ENCODE measurements at places on chromosomes 4 and X.

GRCh38 chr4:15459706-15460105 lies 10.0 kb upstream of the CC2D2A start:
- no peak for DNase-seq

DNA sequence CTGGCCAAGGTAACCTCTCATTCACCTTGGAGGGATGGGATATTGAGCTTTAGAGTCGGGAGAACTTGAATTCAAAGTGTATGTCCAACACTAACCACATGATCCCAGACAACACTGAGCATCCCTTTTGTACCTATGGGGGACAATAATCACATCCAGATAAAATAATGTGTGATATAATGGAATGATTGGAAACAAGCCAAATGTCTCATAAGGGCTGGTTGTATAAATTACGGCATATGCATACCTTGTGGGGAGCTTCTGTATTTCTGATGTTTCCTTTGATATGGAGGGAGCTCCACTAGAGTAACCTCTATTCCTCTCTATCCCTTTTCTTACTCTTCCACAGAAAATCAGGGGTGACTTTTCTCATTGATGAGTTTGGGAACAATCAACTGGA lies 40.7 kb upstream of the LDB2 start:
- DNase-seq = no peak

GRCh38 chr4:48184882-48185281 lies 50.8 kb upstream of the TXK start:
- no peak for DNase-seq

- DNase-seq = no peak
Measured at GRCh38 chr4:182866746-182867145, 50.4 kb downstream of the DCTD start.

- no peak for DNase-seq
Measured at GRCh38 chr4:23033796-23034195, 341.1 kb downstream of the GBA3 start.

- no peak for DNase-seq
Measured at GRCh38 chr4:113858924-113859323, 97.4 kb upstream of the CAMK2D start.

- no peak for DNase-seq
Measured at GRCh38 chr4:42216664-42217063, 64.2 kb upstream of the BEND4 start.

GRCh38 chrX:12814420-12814819 lies 23.2 kb downstream of the PRPS2 start:
- peak; percentile 44 for DNase-seq

DNA sequence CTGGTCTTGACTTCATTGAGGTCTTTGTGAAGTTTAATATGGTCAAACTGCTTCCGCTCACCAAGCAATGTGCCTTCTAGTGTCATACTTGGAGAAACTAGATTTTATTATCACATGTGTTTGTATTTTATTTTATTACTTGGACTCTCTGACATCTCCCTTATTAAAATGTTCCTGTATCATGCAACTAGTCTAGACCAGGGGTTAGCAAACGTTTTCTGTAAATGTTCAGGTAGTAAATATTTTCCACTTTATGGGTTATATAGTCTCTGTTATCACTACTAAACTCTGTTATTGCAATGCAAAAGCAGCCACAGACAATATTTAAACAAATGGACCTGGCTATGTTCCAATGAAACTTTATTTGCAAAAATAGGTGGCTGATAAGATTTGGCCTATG lies 443.8 kb downstream of the MID1IP1 start:
- no peak for DNase-seq

DNA sequence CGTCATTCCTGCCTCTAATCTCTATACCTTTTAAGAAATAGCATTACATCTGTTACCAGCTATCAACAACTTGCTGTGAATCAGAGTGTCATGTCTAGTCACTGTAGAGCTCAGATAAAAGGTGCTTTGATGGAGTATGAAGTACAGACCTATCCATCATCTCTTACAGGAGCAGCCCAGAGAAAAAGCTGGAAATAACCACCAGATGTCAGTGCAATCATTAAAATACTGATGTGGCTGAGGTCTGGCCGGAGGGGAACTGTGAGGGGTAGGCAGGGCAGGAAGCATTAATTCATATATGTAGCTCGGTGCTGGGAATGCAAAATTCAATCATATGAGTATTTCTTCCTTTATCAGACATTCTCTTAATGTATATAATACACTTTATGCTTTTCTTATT lies 100.6 kb downstream of the AKAP4 start:
- peak; percentile 17 for DNase-seq

DNA sequence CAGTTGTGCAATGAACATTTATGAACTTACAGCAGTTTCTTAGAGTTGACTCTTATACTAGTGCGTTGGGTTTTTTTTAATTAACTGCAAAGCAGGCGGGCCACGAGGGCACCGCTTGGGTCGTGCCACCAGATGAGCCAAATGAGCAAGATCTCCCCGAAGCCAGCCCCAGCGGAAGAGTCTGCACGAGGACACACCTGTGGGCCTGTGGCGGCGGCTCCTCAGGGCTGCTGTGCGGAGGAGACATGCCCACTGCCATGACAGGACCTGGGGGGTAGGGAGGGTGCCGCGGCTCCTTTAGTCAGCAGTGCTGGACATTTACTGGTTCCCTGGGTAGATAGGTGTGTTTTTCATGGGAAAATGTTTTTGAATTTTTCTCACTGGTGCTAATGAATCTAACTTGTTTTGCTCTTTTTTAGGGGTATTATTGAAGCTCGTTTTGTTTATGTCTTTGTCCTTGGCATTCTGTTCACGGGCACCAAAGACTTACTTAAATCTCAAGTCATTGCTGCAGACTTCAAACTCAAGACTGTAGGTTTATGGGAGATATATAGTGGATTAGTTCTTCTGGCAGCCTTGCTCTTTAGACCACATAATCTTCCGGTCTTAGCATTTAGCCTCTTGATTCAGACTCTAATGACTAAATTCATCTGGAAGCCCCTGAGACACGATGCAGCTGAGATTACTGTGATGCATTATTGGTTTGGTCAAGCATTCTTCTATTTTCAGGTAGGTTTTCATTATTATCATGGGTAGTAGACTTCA lies 31.2 kb downstream of the PIGG start:
- DNase-seq = no peak

GRCh38 chr4:87540146-87541058 lies 11.2 kb upstream of the SPARCL1 start:
- no peak for DNase-seq

GRCh38 chr4:140056015-140056414 lies 98.0 kb downstream of the MAML3 start:
- DNase-seq = no peak

DNA sequence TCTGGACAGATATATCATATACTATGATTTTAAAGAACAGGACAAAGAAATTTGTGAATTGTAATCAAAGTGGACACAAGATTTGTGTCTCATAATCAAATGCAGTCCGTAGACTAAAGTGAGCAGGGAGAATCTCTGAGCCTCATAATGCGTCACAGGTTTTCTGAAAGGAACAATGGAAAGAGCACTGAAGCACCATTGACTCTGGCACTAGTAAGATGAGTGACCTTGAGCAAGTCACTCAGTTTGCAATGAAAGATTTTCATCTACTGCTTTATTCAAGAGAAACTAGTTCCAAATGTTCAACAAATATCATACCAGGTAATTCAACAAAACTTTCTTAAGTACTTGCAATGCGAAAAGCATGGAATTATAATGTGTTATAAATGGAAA lies 315.3 kb downstream of the MAPK10 start:
- DNase-seq = no peak

DNA sequence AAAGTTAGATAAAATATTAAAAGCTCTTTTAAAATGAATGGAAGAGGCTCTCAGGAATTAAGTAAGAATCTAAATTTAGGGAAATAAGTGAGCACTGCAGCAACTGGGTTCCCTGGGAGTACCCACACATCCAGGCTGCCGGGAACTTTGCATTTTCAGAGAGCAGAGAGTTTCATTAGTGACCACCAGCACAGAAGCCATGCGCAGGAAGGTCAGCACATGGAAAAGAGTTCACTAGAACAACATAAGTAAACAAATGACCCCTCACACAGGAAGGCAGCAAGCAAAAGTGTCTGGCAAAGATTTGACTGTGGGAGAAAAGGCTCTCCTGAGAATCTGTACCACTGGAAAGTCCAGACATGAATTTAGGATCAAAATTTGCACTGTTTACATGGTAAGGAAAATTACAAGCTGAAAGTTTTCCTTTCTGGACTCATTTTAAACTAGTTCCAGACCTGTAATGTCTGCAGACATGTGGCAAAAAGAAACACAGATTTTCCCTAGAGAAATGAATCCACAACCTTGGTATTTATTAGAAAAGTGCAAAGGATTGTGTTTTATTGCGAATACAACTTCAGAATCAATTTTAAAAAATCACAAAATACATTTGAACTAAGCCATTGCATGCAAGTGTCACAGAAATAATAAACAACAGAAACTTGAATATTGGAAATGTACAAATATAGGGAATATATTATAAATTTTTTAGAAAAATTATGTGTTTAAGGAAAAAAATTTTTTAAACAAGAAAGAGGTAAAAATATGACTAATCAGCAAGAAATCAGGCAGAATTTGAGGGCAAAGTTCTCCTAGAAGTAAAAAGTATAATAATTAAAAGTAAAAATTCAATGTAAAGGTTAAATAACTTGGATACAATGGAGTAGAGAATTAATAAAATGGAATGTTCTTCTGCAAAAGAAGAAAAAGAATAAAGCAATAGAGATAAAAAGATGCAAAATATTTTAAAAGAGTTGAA lies 18.4 kb upstream of the MYOZ2 start:
- no peak for DNase-seq

GRCh38 chr4:47128991-47129390 lies 97.6 kb downstream of the GABRB1 start:
- DNase-seq = no peak

DNA sequence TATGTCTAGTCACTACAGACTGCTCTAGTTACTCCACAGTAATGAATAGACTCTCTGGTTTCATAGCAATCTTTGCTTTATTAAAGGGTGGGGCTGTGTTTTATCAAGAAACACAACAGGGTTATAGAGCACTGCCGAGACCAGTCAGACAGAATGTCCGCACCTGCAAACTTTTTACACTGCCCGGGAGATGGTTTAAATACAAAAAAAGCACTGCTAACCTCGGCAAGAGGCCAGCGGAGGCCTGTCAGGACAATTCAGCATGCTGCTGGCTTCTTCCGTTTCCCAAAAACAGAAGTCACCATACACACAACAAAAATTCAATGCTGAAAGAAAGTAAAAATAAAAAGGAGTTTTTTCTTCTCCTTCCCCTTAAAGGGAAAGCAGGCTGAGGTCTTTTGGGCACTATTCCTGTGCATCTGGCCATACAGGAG lies 67.4 kb downstream of the IRF2 start:
- no peak for DNase-seq

DNA sequence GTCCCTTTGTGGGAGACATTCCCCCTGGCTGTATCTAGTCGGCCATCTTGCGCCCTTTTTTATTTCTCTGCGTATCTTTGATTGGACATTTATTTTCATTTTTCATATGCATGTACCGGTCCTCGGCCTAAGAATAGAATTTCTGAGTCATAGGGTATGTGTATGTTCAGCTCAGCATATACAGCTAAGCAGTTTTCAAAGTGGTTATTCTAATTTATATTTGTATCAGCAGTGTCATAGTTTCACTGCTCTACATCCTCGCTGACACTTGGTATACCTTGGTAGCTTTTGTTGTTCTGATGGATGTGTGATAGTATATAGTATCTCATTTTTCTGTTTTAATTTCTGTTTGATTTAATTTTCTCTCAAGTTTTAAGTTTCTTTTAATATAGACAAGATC lies 38.7 kb downstream of the BEX3 start:
- DNase-seq = peak; percentile 9

GRCh38 chrX:13716905-13717304 lies 17.5 kb downstream of the TRAPPC2 start:
- no peak for DNase-seq

DNA sequence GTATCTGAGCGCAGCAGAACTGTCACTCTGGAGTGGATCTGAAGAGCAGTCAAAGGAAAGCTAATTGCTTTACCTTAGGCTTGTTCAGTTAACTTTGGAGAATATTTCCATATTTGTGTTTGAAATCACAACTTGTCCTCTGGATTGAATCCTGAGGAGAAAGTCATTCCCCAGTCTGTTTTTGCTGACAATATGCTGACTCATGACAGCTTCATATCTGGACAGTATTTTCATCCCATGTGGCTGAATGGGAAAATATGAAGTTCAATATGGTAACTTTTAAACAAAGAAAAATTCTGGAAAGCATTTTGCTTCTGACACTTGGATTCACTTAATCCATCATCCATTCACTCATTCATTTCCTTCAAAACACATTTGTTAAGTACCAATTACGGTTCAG lies 46.3 kb upstream of the MAGEC3 start:
- no peak for DNase-seq

DNA sequence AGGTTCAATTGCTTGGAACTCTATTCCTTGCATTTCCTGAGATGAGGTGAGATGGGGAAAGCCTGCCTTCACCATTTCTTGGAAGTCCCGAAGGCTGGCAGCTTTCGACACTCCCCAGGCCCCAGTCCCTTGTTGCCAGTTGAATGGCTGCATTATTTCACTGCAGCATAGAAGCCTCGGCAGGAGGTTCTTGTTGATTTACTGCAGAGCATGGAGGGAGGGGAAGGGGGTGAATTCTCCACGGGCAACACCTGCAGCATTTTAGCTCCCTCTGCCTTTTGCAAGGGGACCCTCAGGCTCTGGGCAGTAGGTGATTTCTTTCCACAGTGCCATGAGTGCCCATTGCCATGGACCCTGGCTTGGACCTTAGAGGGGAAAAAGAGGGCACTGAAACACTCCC lies 10.7 kb upstream of the BCLAF3 start:
- DNase-seq = no peak

- DNase-seq = no peak
Measured at GRCh38 chr4:165151734-165152133, 39.1 kb upstream of the TMEM192 start.

DNA sequence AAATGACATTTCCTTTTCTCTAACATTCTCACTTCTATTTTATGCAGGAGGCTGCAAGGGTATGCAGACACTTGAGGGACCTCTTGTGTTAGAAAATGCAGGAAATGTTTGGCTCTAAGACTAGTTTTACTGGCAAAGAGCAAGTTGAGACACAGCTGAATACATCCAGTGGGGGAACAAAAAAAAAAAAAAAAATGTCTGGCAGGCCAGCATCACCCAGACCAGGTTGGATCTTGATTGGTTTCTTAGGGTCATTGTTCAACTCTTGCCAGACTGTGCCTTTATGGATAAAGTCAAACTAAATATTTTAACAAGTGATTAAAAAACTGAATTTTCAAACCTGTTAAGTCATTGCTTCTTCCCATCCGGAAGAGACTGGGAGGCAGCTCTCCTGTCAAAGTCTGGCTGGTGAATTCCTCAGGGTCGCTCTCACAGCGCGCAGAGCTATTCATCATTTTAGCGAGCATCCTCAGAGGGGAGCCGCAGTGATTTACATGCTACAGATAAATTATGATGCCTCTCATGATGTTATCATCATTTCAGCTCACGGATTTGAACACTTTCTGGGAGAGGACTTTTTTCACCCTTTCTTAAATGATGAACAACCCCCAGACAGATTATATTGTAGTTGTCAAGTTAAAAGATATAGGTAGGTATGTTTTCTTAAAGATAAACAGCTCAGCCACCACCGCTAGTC lies 23.6 kb upstream of the PACRGL start:
- no peak for DNase-seq

All from activated CD4-positive, alpha-beta T cell treated with anti-CD3 and anti-CD28 coated beads, Interleukin-10, Interleukin-2, amounts not matched to agents 100 ng/mL and 50 ng/mL, durations not matched to agents 16 hours and 8 hours (primary cell).